Progenitor cell of endocrine pancreas (in vitro differentiated cells): ENCODE measurements at places on chromosomes 12 and 14. TPM values are rescaled to one million over a fixed set of nuclear protein-coding genes. Genes with fewer than 3 reads are reported as not detected.

DNA sequence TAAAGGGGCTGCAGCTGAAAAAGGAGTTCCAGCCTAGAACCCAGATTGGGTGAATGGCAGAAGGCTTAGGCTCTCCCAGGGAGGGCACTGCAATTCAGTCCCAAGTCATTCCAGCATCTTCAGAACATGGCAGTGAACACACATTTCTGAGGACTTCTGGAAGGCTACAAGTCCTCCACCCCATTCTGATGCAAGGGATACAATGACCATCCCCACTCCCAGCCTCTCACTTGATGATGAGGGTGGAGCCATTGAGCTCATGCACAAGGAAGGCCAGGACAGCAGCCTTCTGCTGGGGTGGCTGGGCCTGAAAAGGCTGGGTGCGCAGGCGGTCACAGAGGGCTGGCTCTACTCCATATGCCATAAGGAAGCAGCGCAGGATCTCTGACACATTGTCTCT lies 25.8 kb downstream of the BAZ2A start:
- peaks cover 35% of the 10 kb centered on the region for H3K36me3 ChIP-seq
- DNase-seq, result no peak
- no peaks in the 10 kb centered on the region for H3K27me3 ChIP-seq
- H3K4me1 ChIP-seq, result no peaks in the 10 kb centered on the region

DNA sequence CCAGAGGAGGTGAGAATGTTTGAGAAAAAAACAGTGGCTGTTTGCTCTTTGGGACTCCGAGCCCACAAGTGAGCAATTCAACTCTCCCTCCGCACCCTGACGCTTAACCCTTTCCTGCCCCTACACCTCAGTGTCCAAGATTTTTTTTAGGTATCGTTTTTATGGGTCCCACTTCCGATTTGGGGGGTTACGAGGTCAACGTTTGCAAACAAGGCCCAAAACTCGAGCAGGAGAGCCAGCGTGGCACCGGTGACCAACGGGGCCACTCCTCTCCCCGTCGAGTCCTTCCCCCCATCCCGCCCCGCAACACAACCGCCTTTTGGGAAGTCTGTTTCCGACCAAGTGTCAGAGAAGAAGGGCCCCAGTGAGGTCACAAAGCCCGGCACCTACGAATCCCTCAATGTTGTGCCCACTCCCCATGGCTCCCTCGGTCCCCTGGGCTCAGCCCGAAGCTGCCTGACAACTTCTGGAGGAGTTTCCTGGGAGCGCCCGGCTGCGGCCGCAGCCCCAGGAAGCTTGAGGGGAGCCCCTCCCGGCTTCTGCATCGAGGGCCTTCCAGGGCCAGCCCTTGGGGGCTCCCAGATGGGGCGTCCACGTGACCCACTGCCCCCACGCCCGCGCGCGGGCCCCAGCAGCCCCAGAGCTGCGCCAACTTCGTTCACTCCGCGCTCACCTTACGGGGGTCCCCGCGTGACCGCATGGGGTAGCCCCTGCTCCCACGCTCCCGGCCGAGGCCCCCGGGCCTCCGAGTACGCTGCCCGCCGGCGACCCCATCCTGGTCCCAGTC lies 1.2 kb downstream of the CDK2AP1 start:
- H3K4me3 ChIP-seq, result peak overlapping the region; percentile 95
- peak overlapping the region; percentile 99 for H3K27ac ChIP-seq
- peaks cover 2% of the 10 kb centered on the region for H3K36me3 ChIP-seq
- peaks cover 19% of the 10 kb centered on the region for H3K4me1 ChIP-seq
- no peak for DNase-seq

GRCh38 chr14:22978981-22979671 lies 3.2 kb downstream of the AJUBA start:
- H3K27me3 ChIP-seq, result no peaks in the 10 kb centered on the region
- H3K4me3 ChIP-seq, result peak overlapping the region; percentile 82
- DNase-seq, result no peak
- H3K27ac ChIP-seq, result peak overlapping the region; percentile 100

The TSHR gene
- total RNA-seq, result 0.24 TPM in 1 of 2 replicates, not detected in the other

DNA sequence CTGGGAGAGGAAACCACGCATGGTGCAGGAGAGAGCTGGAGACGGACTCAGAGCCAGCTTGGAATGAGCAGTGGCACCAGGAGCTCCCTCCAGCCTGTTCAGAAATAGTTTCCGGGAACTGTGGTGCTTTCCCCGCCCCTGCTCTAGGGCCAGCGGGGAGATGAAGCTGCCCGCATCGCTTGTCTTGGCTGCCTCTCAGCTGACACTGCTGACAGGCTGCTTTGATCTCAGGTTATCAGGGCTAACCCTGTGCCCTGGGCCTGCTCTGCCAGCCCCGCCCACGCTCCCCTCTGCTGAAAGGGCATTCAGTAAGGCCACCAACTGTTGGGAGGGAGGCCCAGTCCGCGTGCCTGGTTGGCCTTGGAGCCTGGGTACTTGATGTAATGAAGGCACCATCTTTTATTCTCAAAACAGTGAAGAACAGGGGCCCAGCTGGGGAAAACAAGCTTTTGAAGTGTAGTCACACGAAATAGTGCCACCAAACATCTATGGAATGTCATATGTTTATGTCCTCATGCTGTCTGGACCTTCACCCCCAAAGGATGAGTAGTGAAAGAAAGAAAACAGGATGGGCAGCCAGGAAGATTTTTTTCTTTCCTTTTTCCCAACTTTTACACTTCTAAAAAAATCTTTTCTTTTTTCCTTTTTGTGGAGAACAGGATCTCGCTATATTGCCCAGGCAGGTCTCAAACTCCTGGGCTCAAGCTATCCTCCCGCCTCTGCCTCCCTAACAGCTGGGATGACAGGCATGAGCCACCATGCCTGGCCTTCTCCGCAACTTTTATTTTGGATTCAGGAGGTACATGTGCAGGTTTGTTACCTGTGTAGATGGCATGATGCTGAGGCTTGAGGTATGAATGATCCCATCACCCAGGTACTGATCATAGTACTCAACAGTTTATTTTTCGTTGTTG lies 115.9 kb upstream of the TBX3 start:
- H3K27ac ChIP-seq, result no peak overlapping the region
- H3K27me3 ChIP-seq, result peaks cover 10% of the 10 kb centered on the region
- DNase-seq, result peak; percentile 10
- H3K36me3 ChIP-seq, result no peaks in the 10 kb centered on the region

The RERG gene
- total RNA-seq, result 1.8 and 2.2 TPM in 2 replicates

DNA sequence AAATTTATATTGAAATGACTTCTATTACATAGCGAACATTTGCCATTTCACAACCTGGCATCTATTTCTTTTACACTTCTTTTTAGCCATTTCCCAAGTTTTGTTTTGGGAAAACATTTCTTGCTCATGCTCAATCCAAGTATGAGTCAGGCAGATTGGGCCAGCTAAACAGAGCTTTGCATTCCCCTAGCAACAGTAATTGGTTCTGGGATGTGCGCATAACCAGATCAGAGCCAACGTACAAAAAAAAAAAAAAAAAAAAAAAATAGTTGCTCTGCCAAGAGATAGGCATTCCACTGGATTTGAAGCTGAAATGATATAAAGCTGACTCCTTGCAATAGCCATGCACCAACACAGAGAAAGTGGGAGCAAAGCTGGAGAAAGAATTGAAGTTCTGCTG lies 37.5 kb downstream of the PLCZ1 start:
- DNase-seq, result no peak
- peaks cover 3% of the 10 kb centered on the region for H3K36me3 ChIP-seq
- no peaks in the 10 kb centered on the region for H3K27me3 ChIP-seq

The SLC38A4 gene
- 8.4 and 9.4 TPM in 2 replicates for total RNA-seq

DNA sequence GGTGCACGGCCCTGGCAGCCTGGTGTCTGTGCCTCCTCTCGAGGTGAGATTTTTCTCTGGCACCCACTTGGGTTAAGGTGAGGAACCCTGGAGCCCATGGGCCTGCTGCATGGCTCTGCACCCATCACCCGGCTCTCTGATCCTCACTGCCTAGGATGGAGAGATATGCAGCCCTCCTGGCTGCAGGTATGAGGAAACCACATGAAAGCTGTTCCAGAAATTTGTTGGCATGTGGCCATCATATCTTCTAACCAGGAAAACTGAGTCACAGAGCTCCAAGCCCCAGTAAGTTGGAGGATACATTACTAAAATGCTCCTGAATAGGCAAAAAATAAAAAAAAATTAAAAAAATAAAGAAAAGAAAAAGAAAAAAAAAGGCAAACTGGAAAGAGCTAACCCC lies 39.3 kb upstream of the DDX11 start:
- peaks cover 47% of the 10 kb centered on the region for H3K27me3 ChIP-seq
- no peaks in the 10 kb centered on the region for H3K36me3 ChIP-seq
- H3K4me1 ChIP-seq, result peaks cover 1% of the 10 kb centered on the region

DNA sequence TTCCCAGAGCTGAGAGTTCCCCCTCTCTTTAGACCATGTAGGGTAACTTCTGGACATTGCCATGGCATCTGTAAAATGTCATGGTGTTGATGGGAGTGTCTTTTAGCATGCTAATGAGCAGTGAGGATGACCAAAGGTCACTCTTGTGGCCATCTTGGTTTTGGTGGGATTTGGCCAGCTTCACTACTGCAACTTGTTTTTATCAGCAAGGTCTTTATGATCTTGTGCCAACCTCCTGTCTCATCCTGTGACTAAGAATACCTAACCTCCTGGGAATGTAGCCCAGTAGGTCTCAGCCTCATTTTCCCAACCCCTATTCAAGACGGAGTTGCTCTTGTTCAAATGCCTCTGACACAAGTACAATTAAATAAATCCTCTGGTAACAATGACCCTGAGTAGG lies 244.4 kb downstream of the NEDD1 start:
- no peak overlapping the region for H3K4me3 ChIP-seq
- no peak overlapping the region for H3K27ac ChIP-seq
- no peak for DNase-seq
- no peaks in the 10 kb centered on the region for H3K27me3 ChIP-seq
- H3K36me3 ChIP-seq, result no peaks in the 10 kb centered on the region

The VWF gene
- total RNA-seq, result 0.10 and 0.22 TPM in 2 replicates

The CAPZA3 gene
- total RNA-seq, result 0.29 and 0.36 TPM in 2 replicates

The SARNP gene
- 85.7 and 91.0 TPM in 2 replicates for total RNA-seq

- DNase-seq, result no peak
- no peak overlapping the region for H3K4me3 ChIP-seq
- H3K36me3 ChIP-seq, result no peaks in the 10 kb centered on the region
- H3K4me1 ChIP-seq, result no peaks in the 10 kb centered on the region
- no peaks in the 10 kb centered on the region for H3K27me3 ChIP-seq
- no peak overlapping the region for H3K27ac ChIP-seq
Measured at GRCh38 chr12:68776976-68777610, 30.9 kb upstream of the MDM2 start.

- peak; percentile 76 for DNase-seq
- peak overlapping the region; percentile 66 for H3K4me3 ChIP-seq
- no peaks in the 10 kb centered on the region for H3K36me3 ChIP-seq
- H3K4me1 ChIP-seq, result peaks cover 2% of the 10 kb centered on the region
- no peak overlapping the region for H3K27ac ChIP-seq
- peaks cover 24% of the 10 kb centered on the region for H3K27me3 ChIP-seq
Measured at GRCh38 chr14:30270200-30271161, 288.5 kb upstream of the G2E3 start.

The SLC7A7 gene
- 6.7 and 7.7 TPM in 2 replicates for total RNA-seq

DNA sequence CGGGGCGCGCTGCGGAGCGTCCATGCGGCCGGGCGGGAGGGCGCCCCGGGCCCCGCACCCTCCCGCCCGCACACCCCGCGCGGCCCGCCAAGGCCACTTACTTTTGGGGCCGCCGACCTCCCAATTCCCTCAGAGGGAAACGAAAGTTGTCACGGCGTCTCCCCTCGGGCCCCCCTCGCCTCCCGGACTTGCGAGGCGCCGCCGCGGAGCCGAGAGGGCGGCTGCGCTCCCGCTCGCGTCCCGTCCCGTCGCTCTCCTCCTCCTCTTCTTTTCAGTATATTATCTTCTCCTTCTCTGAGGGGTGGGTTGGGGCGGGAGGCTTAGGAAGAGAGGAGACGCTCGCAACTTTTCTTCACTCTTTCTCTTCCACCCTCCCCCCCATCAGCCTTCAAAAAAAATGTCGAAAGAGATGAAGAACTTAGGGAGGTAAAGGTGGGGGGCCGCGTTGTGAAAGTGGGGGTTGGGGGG lies 613 bp downstream of the DUSP16 start:
- H3K27ac ChIP-seq, result peak overlapping the region; percentile 99
- H3K4me1 ChIP-seq, result peaks cover 30% of the 10 kb centered on the region
- no peaks in the 10 kb centered on the region for H3K27me3 ChIP-seq
- DNase-seq, result peak; percentile 22

The A2ML1 gene
- total RNA-seq, result 0.19 and 0.38 TPM in 2 replicates
